Choroid plexus epithelial cell (primary cell): ENCODE measurements at places on chromosomes 12 and 14.

DNA sequence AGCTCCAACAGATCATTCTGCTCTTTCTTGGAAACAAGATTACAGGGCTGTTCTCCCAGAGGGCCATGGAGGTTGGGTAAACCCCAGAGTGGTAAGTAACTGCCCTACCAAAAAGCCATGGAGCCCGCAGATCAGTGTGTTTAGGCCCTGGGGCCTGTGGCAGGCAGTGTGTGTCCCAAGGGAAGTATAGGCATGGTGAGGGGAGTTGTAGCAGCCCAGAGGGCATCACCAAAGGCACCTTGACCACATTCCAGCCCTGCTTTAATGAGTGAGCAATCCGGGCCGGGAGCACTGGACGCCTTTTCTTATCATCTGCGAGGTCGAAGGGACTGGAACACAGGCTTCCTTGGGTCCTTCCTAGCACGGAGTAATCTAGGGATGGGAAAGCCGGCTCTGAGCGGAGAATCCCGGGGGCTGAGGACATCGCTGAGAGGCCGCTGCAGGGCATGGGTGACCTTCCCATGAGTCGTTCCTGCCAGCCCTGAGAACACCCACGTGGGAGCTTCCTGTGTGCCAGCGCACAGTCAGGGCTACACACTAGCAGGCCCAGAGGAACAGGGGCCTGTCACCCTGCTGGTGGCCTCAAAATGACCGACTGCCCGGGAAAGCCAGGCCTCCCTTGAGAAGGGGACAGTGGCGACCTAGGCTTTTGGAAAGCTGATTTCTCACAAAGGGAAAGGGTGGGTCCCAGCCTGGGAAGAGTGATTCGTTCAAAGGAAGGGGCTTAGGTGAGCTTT lies 91.3 kb downstream of the NINJ2 start:
- DNase-seq = no peak

DNA sequence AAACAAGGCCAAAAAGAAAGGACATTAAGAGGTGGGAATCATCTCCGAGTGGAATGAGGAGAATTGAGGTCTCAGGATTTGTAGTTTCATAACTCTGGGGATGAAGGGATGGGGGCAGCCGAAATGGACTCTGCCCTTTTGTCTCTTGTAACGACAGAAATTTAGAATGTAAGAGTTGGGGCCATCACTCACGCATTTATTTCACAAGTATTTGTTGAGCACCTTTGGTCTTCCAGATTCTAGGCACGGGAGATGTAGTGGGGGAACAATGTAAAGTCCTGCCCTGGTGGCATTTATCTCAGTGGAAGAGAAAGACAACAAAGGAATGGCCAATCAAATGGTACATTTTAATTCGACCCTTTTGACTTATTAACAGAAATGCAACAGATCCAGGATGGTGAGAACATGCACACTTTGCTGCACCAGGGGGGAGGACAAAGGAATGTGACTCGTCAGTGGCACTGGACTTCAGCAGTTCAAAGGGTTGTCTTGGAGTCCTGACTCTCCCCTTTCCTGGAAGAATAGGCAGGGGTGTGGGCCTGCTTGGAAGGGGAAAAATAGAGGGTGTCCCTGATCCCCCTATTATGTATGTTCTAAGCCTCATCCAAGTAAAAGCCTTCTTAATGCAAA lies 102.0 kb downstream of the TMEM30B start:
- peak; percentile 64 for DNase-seq

- DNase-seq = peak; percentile 51
These were observed 4.0 kb downstream of the KTN1 start for GRCh38 chr14:55583942-55584468.

DNA sequence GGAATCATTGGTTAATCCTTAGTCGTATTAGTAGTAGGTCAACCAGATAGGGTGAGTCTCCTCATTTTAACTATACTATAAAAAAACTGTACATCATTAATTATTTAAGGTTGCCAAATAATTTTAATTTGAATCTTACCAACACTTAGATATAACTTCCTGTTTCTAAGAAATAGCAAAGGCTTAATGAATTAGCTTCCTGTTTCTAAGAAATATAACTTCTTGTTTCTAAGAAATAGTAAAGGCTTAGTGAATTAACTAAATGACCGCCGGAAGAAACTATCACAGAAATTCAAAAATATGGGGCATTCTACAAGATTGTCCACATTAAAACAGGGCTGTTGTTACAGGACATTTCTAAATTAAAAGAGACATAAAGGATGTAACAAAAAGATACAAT lies 392.9 kb upstream of the FOXG1 start:
- no peak for DNase-seq

- DNase-seq = peak; percentile 56
These were observed 612 bp downstream of the PPTC7 start for GRCh38 chr12:110582276-110583136.

DNA sequence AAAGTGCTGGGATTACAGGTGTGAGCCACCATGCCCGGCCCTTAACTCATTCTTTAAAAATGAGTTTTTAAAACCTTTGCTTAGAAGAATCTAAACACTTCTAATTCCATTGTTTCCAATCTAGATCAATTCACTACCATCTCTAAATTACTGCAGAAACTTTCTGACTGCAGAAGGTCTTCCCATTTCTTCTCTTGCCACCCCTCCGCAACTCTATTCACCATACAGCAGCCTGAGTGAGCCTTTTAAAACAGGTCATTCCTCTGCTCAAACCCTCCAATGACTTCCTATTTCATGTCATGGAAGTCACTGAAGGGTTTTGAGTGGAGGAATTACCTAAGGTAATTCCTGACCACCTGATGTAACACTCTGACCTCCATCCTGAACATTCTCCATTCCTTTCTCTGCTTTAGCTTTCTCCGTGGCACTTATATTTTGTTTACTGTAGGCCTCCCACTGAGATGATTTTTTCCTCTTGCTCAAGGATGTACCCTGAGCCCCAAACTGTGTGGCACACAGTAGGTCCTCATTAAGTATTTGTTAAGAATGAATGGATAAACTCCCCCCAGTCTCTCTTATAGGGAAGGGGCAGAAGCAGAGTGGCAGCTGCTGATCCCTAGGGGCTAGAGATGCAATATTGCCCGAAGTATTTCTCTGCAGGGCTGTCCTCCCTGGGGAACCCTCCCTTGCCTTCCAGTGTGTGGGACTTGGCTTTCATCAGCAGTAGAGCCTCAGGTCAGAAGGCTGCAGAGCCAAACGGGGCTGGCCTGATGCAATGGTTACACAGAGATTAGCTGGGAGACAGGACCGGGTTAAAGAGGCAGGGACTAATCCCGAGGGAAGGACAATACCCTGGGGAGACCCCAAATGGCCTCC lies 1.2 kb downstream of the DDIT3 start:
- DNase-seq = peak; percentile 62

DNA sequence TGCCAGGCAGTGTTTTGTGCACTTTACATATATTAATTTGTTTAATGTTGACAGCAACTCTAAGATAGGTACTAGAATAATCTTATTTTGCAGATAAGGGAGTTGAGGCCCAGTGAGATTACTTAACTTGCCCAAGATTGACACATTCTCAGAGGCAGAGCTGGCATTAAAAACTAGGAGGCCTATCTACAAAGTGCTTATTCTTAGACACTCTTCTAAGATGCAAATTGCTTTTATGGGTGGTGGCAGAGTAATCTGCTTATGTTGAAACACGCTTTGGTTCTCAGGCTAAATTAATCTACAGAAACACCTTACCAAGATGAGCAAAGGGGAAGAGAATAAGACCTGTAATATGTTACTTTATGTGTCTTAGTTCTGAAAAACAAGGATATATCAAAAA lies 7.2 kb downstream of the MGP start:
- no peak for DNase-seq

GRCh38 chr12:123367511-123367910 lies 2.9 kb upstream of the SBNO1 start:
- DNase-seq = no peak

DNA sequence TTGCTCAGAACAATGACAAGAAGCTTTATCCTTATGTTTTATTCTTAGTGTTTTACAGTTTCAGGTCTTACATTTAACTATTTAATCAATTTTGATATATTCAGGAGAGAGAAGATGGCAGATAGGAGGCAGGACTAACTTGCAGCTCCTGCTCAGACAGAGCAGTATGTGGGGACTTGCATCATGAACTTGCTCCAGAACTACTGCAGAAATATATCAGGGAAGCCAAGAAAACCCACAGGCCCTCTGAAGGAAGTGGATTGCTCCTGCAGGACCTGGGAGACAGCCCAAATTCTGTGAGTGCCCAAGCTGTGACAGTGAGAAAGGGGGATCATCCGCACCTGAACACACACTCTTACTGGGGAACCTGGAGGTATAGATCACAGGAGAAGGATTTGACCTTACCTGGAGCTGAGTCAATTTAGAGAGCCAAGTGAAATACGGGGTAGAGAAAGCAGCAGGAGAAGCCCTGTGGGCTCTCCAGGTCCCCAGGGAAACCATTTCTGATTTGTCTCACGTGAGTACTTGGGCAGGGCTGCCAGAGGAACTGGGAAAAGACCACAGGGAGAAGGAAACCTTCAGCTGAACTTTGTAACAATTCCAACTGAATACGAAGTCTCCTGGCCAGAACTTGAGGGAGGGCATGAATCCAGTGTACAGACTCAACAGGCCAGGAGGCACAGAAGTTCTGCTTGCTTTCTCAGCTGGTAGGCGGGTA lies 28.9 kb upstream of the TSPAN8 start:
- DNase-seq = peak; percentile 50

DNA sequence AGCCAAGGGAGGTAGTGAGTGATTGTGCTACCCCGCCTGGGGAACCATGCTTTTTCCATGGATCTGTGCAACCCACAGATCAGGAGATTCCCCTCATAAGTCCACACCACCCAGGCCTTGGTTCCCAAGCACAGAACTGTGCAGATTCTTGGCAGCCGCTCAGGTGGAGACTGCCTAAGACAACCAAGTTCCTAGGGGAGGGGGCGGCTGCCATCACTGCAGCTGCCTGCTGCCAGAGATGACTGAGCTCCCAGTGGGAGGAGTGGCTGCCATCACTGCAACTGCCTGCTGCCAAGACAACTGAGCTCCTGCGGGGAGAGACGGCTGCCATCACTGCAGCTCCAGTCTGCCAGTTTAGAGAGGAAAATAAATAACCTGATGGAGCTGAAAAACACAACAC lies 138.3 kb upstream of the GARIN2 start:
- DNase-seq = no peak

DNA sequence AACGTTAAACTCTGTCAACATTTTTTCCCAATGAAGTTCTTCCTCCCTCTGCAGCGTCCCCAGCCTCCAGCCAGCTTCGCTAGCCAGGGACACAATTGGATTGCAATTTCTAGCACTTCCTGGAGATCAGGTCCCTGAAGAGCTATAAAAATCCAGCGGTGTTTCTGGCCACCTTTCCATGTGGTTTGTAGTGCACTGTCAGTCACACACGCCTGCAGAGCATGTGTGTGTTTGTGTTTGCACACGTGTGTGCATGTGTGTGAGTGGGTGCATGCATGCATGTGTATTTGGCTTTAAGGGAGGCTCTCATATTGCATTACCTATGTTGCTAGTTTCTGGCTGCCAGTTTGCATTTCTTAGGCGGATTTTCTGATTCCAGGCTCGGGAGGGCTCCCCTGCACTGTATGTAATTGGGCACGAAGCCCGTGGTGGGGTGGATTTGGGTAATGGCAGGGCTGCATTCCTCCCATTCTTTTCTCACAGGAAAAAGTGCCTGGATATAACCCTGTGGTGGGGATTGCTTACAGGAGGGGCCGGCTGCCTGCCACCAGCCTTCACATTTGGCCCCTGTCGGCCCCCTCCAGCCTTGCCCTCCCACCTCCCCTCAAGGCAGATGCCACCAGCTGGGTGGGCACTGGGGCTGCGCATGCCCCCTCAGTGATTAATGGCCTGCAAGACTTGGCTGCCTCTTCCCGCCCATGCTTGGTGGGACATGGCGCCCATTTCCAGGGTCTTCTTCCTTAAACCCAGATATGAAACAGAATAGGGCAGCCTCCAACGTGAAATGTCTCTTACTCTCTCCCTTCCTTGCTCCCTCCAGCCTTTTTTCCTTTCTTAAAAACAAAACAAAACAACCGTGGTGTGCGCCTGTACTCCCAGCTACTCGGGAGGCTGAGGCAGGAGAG lies 74.0 kb downstream of the TSPAN9 start:
- DNase-seq = peak; percentile 73

DNA sequence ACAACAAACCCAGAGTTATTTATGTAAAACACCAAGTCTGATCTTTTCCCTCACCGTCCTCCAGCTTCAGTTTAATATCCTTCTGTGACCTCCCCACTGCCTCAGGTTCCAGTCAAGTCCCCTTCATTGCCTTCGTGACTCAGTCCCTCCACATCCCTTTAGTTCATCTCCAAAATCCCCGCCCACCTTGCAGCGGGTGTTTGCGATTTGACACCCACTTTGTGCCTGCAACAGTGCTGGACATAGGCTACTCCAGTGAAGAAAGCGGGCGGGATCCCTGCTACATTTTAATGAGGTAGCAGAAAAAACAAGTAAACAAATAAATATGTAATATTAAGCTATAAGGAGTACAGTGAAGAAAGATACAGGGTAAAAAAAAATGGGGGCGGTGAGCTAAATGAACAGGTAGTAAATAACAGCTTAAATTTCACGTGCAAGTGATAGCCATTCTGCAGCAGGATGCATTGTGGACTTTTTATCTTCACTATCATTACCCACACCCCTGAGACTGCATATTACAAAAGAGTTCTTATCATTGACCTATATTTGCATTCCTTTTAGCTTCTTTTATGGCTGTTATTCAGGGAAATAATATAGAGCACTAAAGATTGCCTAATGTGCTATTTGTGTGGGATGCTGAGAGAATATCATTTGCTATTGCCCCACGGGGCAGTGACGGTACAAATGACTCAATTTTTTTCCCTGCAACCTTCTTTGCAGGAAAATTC lies 222.8 kb upstream of the NUDT4 start:
- DNase-seq = peak; percentile 38

DNA sequence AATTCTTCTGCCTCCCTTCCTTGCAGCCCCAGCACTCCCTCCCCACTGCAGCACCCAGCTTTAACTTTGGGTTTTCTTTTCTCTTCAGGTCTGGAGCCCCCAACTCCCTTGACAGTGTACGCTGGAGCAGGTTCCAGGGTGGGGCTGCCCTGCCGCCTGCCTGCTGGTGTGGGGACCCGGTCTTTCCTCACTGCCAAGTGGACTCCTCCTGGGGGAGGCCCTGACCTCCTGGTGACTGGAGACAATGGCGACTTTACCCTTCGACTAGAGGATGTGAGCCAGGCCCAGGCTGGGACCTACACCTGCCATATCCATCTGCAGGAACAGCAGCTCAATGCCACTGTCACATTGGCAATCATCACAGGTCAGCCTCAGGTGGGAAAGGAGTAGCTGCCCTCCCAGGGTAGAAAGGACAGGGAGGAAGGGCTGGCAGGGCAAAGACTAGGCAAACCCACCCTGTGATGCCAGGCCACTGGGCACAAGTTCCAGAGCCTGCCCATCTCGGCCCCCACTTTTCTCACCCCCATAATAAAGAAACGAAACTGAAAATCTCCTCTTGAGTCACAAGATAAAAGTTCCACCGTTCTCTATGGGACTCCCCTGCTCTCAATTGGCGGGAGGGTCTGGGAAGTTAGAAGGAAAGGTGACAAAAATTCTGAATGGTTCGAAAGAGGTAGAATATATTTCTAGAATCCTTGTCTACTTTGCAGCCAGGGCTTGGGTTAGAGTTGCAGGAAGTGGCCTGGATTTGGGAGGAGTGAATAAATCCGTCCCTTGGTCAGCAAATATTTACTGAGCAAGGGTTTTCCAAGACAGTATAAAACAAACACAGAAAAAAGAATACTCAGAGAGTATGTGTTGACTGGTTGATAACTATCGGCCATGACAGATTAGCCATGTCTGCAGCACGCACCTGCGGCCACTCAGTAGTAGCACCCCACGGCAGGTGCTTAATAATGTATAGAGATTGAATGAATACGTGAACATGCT lies 3.2 kb downstream of the LAG3 start:
- DNase-seq = no peak

- DNase-seq = no peak
These were observed at the start of gene CMKLR1 for GRCh38 chr12:108338915-108339657. Gene CMKLR1, minus strand, starts transcription at chr12:108339311. Its CDS starts 45,720 bp downstream, at chr12:108293591.

GRCh38 chr12:2958432-2959191 lies 585 bp upstream of the TEAD4 start:
- DNase-seq = peak; percentile 33
